ENCODE measurements at places on chromosomes 2 and 18. TPM values are rescaled to one million over a fixed set of nuclear protein-coding genes. Genes with fewer than 3 reads are reported as not detected.
A peak's percentile ranks its signal among the peaks of the same experiment; 100 is the strongest.

DNA sequence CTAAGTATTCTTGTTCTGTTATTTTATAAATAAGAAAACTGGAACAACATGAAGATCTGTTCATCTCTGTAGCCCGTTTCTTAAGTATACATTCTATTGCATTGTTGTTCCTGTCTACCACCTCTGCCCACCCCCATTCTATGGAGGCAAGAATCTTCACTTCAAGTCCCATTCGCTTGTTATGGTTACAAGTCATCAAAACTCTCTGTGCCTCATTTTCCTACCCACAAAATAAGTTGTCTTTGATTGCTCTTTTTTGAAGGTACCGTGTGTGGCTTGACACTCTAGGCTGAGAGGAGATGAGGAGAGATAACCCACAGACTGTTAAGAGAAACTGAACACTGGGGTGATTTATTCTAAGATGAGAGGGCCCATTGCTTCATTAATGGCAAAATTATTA, 2.9 kb upstream of the EVA1A start:
- DNase-seq, result no peak

GRCh38 chr2:7860693-7861092, 821.2 kb upstream of the ID2 start:
- no peak for DNase-seq

DNA sequence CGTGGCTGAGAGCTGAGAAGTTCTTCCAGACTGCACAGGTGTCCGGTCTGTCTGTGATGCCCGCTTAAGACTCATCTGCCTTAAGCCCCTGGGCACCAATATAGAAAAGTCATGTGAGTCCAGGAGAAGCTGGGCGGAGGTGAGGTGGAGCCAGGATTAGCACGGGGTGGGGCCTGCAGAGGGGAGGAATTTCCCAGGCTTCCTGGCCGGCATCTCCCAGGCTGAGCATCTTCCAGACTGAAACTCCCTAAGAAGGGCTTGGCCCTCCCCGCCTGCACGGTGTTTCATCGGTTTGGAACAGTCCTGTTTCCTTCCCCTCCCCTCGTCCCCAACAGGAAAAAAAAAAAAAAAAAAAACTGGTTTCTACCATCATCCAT, 270.3 kb downstream of the ATAD2B start:
- DNase-seq, result no peak

GRCh38 chr2:224400886-224401632, 848 bp downstream of the FAM124B start:
- peak; percentile 48 for DNase-seq

DNA sequence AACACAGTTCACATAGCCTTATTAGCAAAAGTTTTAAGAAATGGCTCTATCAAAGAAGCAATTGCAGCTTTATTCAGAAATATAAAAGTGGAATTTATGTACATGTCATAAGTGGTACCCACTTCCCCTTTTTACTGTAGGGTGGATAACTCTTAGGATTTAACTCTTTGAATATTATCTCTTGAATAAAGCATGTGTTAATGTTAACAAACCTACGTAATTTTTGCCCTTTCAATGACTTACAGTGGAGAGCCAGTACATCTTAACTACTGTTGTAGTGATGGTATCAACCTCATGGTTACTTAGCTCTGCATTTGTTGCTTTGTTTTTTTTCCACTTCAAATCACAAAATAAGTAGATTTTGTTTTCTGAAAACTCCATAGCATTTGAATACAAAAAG, 8.8 kb downstream of the NABP1 start:
- DNase-seq, result no peak

- no peak for DNase-seq
Measured at GRCh38 chr18:78973357-78974083, 6.1 kb upstream of the SALL3 start.

- DNase-seq, result no peak
Measured at GRCh38 chr18:68642003-68642402, 72.9 kb downstream of the TMX3 start.

- DNase-seq, result no peak
Measured at GRCh38 chr2:190169221-190170072, 106.9 kb upstream of the MSTN start.

DNA sequence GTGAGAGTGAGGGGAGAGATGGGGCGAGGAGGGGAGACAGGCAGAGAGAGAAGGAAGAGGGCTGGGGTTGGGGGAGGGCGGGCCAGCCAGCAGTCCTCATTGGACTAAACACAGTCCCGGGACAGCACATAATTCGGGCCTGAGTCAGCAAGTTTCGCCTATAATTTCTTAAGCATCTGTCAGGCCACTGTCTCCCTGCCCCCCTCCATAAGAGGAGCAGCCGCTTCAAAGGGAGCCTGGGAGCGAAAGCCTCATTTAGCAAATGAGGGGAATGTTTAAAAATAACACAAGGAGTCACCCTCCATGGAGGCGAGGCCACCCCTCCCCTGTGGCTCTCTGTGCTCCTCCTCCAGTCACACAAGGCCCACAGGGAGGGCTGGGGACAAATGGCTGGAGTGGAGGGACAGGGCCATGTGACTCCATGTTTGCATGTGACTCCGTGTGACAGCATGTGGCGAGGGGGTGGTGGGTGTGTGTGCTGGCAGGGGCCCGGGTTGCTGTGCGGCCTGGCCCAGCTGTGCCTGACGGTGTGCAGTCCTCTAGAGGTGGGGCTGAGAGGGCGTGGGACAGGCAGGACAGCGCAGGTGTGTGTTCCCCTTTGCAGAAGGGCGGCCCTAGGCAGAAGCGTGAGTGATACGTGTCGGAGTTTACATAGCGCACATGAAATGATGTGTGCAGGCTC, 162.4 kb downstream of the CELF4 start:
- DNase-seq, result no peak

DNA sequence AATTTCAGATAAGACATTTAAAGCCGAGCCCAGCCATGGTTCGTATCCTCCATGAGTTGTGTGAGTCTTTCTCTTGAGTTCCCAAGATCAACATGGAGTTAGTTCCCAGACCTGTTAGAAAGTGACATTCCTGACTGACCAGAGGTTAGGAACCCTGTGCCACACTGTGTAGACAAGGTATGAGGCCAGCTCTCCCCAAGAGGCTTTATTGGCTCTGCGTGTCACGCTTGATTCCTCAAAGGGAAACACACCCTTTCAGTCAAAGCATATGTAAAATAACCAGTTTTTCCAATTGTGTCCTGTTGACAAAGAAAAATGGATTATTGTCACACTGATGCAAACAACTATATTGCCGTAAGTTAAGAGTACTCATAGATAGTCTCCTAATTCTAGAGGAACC, 1.2 kb downstream of the SULT1C3 start:
- DNase-seq, result no peak

GRCh38 chr2:39920307-39920801, 141.3 kb upstream of the THUMPD2 start:
- no peak for DNase-seq

GRCh38 chr2:174777347-174778084, 13.2 kb upstream of the CHRNA1 start:
- no peak for DNase-seq

DNA sequence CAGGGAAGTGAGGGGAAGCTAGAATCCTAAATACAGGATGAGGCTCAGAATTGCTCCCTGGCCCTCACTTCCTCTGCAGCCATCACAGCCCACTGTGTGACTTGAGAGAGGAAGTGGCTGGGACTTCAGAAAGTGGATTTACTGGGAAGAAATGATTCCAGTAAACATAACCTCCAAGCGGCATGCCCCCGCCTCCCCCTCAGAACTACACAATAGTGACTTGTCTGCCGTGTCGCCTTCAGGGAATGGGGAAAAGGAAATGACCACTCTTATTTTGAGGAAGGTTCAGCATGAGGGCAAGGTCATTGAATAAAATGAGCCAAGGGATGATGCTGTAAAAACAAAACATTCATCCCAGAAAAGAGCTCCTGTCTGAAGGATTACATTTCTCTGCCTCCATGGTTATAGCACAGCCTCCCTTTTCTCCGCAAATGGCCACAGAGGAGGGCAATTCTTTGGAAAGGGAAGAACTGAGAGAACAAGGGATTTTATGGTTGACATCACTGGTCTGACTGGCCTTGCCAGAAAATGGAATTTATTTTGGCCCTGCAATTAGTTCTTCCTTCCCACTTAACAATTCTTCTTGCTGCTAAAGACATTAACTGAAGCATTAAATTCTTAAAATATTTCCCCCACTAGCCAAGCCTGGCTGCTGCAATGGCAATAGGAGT, 78.9 kb upstream of the DAPL1 start:
- peak; percentile 66 for DNase-seq

GRCh38 chr2:44254023-44254422, 21.3 kb upstream of the SLC3A1 start:
- no peak for DNase-seq

The VWC2L gene
- not detected for total RNA-seq

The MRPL30 gene
- total RNA-seq, result 24.6 TPM

The PAIP2B gene
- total RNA-seq, result 1.8 TPM

The ITGB6 gene
- total RNA-seq, result not detected

The NAT8 gene
- not detected for total RNA-seq

The DDX1 gene
- total RNA-seq, result 61.5 TPM

The PER2 gene
- total RNA-seq, result 1.1 TPM

Measured in lung microvascular endothelial cell (primary cell).